ENCODE measurements at places on chromosomes 4 and X. TPM values are rescaled to one million over a fixed set of nuclear protein-coding genes. Genes with fewer than 3 reads are reported as not detected.

- no peak for DNase-seq
Measured at GRCh38 chr4:114349543-114350175, 248.9 kb upstream of the UGT8 start.

Gene OTC
- total RNA-seq: not detected

Gene AMBN
- not detected for total RNA-seq

DNA sequence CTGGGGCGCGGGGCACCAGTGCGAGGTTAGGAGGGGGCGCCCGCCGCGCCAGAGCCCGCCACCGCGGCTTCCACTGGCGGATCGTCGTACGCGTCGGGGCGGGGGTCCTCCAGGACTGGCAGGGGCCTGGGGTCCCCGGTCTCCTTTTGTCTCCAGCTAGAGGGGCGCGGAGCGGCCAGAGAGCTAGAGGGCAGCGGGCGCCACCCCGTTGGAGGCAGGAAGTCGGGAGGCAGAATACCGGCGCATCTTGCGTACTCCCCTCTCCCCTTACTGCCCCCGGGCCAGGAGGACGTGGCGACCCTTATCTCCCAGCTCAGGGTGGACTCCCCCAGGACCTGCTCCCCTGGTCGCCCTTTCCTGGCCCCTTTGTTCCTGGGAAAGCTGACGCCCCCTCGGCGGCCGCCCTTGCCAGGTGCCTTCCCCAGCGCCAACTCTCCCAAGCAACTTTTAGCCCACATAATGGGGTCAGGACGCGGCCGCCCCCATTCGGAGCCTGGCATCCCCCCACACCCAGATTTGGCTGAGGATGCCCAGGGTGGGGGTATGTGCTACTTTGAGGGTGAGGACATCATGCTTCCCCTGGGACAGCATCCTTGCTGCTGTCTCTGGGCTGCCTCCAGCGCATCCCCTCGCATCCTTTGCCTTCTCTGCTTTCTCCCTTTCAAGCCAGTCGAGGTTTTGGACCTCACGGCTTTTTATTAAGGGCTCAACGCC lies 933 bp downstream of the CNKSR2 start:
- DNase-seq: no peak

GRCh38 chr4:181761156-181761555 lies 482.0 kb upstream of the TENM3 start:
- DNase-seq: no peak

DNA sequence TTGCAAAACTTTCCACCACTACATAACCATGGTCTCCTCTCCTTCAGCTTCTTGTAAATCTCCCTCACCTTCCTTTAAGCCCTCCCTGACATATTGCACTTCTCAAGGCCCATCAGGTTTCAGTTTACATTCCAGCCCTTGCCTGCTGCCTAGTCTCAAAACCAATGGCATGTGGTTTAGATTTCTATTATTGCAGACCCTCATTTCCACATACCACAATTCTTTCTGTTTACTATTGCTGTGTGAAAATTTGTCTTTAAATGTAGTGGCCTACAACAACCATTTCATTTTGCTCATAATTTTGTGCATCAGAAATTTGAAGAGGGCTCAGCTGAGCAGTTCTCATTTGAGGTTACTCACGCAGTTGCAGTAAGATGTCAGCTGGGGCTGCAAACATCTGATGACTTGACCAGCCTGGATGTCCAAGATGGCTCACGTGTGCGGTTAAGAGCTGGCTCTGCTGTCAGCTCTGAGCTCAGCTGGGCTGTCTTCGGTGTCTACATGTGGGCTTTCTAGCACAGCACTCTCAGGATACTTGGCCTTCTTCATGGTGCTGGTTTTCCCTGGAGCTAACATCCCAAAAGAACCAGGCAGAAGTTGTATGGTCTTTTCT lies 29.9 kb upstream of the SOD3 start:
- DNase-seq: no peak

DNA sequence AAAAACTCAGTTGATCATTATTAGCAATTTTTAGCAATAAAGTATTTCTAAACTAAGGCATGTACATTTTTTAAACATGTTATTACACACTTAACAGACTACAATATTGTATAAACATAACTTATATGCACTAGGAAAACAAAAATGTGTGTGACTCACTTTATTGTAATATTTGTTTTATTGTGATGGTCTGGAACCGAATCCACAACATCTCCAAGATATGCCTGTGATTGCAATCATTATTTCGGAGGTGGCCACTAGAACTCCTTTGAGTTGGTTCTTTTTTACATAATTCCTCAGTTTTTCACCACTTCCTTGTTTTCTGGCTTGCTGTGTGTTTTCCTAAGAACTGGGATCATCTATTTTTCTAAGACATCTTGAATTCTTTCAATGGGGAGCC lies 53.7 kb downstream of the FBXW7 start:
- no peak for DNase-seq

DNA sequence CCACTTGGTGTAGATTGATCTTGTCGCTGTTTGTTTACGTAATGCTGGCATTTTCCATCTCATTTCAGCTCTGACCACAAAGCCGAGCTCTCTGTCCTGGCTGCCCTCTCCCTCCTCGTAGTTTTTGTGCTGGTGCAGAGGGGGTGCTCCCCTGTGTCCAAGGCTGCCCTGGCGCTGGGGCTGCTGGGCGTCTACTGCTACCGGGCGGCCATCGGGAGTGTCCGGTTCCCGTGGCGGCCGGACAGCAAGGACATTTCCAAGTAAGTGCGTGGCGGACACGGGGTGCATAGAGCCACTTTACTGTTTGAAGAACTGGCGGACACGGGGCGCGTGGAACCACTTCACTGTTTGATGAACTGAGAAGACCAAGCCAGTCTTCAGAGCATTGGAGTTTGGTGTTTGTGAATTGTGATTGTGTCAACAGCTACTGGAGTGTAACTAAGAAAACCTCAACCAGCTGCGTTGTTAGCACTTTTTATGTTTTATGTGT lies 28.0 kb downstream of the PIGG start:
- no peak for DNase-seq

- DNase-seq: no peak
Measured at GRCh38 chr4:150976478-150977118, 38.5 kb downstream of the LRBA start.

Measured in CD4-positive, alpha-beta memory T cell (primary cell).